Stimulated activated CD4-positive, alpha-beta T cell treated with anti-CD3 and anti-CD28 coated beads, Interleukin-1b, Interleukin-23, amount 100 ng/mL, for 48 hours (primary cell): ENCODE measurements at places on chromosomes 7 and 10.

GRCh38 chr10:14259696-14260566, 70.8 kb downstream of the FRMD4A start:
- DNase-seq: no peak

DNA sequence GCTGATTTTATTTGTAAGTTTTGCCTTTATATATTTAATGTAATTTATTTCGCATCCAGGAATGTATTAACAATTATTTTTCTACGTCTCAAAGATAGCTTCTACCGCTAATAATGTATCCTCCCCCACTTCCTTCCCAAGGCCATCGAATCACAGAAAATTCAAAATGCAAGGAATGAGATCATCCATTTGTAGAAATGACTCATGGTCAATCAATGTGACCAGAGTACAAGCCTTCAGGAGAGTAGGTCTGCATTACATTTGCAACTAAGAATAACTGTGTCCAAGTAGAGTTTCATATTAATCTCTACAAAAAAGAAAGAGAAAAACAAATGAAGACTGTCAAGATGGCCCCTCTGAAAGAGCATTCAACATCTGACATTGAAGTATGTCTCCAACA, 205.9 kb upstream of the PHF14 start:
- no peak for DNase-seq

GRCh38 chr10:15620836-15621515, 98.7 kb downstream of the ITGA8 start:
- DNase-seq: no peak

DNA sequence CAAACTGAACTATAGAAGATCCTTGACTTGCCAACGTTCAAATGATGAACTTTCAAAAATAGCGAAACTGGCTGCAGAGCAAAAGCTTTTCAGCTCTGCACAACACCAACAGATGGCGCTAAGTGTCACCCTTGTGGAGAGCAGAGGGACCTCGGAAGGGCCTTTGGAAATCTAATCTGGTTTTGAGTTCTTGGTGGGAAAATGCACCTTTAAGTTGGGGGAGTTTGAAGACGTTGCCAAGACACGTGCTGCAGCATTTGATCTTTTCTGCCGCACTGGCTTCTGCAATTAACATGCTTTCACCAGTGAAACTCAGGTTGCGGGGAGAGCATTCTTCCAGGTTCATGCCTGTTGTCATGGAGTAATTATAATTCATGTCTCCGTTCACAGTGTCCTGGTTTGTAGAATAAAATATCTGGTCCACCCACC, 26.3 kb upstream of the WDR11 start:
- peak; percentile 4 for DNase-seq

- no peak for DNase-seq
Observed at GRCh38 chr7:151683615-151684407, 164.1 kb upstream of the RHEB start.

GRCh38 chr10:47366181-47366631, 17.9 kb downstream of the ZNF488 start:
- DNase-seq: no peak

GRCh38 chr7:30476459-30477145, 2.0 kb downstream of the NOD1 start:
- DNase-seq: no peak

GRCh38 chr10:26481315-26481692, 43.2 kb downstream of the APBB1IP start:
- no peak for DNase-seq

- DNase-seq: no peak
Observed at GRCh38 chr10:61120805-61121204, 176.8 kb upstream of the RHOBTB1 start.

DNA sequence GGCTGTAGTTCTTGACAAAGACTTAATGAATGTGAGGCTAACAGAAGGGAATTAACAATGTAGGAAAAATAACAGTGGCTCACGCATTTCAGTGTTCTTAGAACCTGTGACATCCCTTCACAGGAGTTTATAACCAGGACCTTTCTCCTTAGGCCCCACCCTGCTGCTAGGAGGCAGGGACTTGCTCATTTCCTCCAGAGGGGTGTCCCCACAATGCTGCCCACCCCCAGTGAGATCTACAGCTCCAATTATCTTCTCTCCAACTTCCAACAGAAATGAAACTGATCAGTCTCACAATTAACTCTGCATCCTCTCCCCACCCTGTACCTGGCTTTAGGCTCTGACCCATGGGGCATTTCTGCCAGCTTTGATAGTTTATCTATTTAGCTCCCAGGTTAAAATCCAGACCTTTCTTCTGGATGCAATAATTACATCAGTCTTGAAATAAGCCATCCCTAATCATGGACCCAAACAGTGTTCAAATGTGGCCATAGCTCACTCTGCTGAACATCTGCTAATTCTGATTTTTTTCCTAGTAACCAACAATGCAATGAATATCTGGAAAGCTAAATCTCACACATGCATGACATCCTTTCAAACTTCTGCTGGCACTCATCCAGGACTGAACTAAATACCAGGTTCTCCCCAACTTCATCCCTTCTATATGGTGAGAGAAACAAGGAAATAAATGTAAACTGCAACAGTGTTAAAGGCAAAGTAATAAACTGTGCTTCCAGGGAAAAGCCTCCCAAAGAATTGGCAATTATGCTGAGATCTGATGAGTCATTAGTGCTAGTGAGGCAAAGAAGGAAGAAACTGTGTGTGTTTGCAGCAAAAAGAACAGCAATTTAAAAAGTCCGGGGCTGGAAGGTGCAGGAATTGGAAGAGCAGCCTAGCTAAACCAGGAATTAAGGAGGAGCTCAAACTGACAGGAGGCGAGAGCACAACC, 64.6 kb downstream of the HERPUD2 start:
- no peak for DNase-seq

- DNase-seq: no peak
Observed at GRCh38 chr10:50395271-50395670, 144.0 kb upstream of the ASAH2 start.

GRCh38 chr10:102511583-102512274, 8.0 kb downstream of the SUFU start:
- no peak for DNase-seq

DNA sequence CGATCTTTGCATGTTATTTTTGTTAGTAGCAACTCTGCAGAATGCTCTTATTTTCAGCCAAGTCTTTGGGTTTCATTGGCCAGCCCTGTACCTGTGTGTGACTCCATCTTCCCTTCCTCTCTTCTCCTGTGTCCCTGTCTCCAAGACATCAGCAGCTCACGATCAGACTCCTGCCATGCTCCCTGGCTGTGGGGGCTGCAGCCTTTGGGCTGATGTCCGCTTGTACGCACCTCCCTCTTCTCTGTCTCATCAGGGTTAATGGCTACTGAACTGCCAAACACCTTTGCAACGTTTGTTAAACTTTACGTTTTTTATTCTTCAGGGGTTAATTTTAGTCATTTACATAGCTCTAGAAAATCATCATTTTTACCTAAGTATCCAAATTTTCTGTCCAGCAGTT, 103.5 kb upstream of the RET start:
- DNase-seq: no peak

GRCh38 chr7:141328290-141328689, 222.9 kb upstream of the AGK start:
- no peak for DNase-seq

- DNase-seq: no peak
Observed at GRCh38 chr7:158816995-158817394, 12.3 kb downstream of the ESYT2 start.

GRCh38 chr10:114638821-114639625, 19.1 kb downstream of the ABLIM1 start:
- DNase-seq: no peak

GRCh38 chr10:128386231-128386630, 260.0 kb upstream of the MKI67 start:
- DNase-seq: no peak

DNA sequence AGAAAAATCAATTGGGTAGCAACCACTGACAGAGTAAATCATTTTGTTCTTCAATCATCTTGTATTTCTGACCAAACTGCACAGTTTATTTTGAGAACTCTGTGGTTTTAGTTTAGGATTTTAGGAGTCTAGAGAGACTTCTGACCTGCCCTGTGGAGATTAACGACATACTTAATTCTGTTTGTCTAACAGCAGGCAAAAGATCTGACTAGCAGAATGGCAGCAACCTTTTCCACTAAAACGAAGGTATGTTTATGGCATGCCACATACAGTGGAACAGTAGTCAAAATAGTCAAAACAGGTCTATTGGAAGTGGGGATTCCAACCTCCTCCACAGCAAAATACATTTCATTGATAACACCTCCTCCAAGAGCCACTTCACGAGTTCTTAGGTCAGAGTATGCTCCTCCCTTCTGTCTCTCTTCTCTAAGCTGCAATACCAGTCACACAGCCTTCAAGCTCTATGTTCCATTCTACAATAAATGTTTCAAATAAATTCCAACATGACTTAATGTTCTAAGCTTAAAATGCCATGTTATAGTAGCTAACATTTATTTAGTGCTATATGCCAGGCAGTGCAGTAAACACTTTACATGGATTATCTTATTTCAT, 34.4 kb downstream of the NRCAM start:
- DNase-seq: no peak

DNA sequence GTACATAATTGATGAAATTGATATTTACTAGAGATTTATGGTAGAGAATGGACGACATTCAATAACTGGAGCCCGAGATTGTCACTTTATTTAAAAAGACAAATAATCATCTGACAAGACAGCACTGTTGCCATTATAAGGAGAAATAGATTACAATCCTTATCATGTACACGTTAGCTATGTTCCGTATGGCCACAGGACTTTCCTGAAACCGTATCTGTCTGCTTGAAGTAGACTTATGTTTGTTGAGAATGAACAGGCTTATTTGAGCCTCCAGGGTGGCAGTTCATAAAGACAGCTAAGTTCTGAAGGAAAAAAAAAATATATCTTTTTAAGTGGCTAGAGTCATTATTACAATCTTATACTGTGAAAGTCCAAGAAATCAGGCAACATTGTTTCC, 317.2 kb downstream of the BICC1 start:
- DNase-seq: no peak

- DNase-seq: no peak
Observed at GRCh38 chr7:105136221-105136620, 122.2 kb downstream of the KMT2E start.

GRCh38 chr10:19874791-19875190, 58.6 kb downstream of the PLXDC2 start:
- no peak for DNase-seq

GRCh38 chr10:100485801-100486495, 23.1 kb downstream of the WNT8B start:
- no peak for DNase-seq

GRCh38 chr10:113857210-113857609, 2.7 kb downstream of the NHLRC2 start:
- no peak for DNase-seq

DNA sequence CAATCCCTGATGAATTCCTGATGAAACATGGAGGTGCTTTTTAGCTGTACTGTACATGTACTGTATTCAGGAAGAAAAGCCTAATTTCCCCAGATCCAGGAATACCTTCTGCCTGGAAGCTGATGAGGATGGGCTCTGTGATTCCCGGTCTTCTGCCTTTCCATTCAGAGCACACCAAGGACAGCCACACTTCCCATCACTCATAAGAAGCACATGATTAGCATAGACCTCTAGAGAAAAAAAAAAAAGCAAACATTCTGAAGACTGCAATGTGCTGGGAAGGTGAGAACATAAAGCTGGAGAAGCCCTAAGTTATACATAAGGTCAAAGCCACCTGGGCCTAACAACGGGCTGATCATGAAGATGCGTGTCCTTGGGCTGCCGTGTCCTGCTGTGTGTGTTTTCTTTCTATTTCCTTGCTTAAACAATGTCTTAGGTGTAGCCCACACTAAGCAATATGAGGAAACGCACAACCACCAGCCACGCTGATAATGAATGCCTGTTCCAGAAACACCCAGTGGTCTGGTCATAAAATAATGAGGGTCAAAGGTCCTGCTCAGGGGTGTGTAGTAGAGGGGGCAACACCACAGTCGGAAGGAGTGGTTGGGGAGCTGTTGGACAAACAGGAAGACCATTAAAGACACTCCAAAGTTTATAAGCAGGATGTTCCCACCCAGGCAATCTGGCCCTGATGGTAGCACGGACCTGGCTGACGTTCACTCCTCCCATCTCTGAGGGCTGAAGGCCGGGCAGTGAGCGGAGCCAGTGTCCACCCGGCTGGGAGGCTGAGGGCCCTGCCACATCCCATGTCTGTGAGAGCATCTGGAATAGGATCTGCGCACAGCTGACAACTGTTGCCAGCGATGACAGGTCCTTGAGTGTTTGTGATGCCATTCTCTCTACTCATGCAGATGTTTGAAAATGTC, 7.9 kb downstream of the PKD1L1 start:
- DNase-seq: no peak

- DNase-seq: no peak
Observed at GRCh38 chr7:100711369-100711768, 5.4 kb downstream of the POP7 start.

- no peak for DNase-seq
Observed at GRCh38 chr7:112104120-112104519, 102.1 kb downstream of the DOCK4 start.

DNA sequence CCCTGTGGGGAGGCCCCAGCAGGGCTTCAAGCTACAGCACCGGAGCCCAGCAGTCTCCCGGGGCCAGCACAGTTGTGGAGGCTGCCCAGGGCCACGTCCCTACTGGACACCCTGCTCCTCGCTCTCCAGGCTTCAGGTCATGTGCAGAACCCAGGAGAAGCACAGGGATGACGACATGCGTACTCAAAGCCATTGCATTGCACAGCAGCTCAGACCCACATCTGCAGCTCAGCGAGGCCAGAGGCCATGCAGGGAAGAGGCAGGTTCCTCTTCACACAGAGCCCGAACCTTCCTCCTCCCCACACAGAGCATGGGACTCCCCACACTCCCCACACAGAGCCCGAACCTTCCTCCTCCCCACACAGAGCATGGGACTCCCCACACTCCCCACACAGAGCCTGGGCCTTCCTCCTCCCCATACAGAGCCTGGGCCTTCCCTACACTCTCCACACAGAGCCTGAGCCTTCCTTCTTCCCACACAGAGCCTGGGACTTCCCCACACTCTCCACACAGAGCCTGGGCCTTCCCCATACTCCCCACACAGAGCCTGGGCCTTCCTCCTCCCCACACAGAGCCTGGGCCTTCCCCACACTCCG, 12.3 kb downstream of the CFAP46 start:
- peak; percentile 43 for DNase-seq

- no peak for DNase-seq
Observed at GRCh38 chr10:98492763-98493162, 46.0 kb upstream of the HPS1 start.

DNA sequence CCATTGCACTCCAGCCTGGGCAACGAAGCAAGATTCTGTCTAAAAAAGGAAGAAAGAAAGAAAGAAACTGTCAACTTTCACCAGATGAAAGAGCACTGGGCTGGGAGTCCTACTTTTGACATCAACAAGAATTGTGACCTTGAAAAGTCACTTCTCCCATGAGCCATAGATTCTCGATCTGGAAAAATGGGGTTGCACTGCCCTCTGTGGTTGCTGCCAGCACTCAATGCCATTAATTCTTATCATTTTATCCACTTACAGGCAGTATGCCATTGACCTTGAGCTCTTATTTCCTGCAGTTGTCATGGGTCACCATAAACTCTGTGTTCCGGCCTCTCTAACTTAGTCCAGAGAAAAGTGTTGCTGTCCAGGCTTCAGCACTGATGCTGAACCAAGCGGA, 137.2 kb downstream of the NOC3L start:
- no peak for DNase-seq

- no peak for DNase-seq
Observed at GRCh38 chr7:38565289-38565688, 65.9 kb downstream of the AMPH start.
